CD4-positive, alpha-beta T cell treated with Interleukin-15 for 1 hour (primary cell): ENCODE measurements at places on chromosomes 11 and 22.

DNA sequence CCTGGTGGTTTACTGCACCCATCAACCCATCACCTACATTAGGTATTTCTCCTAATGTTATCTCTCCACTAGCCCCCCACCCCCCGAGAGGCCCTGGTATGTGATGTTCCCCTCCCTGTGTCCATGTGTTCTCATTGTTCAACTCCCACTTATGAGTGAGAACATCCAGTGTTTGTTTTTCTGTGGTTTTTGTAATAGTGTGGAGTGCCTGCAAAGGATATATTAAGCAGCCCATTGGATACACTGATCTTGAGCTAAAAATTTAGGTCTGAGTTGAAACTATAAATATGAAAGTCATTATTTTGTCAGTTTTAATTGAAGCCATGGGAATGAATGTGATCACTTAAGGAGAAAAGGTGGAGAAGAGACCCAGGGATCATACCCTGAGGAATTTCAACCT is 23.0 kb downstream of the MRPL48 start:
- DNase-seq, result no peak

DNA sequence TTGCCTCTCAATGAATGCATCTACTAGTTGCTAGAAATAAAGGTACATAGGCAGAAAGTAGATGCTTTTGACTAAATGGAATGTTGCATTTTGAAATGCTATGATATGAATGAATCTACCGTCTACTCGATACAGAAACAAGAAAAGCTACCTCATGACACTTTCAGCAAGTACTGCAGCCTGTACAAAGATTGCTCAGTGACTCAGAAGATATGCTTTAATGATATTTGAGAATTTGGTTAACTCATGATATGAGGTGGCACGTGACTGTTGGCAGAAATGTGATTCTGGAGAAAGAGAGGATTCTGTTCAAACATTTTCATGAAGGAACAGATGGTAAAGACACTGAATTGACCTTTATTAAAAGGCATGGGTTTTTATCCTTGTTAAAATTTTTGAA is 76.0 kb downstream of the HSD17B12 start:
- no peak for DNase-seq

DNA sequence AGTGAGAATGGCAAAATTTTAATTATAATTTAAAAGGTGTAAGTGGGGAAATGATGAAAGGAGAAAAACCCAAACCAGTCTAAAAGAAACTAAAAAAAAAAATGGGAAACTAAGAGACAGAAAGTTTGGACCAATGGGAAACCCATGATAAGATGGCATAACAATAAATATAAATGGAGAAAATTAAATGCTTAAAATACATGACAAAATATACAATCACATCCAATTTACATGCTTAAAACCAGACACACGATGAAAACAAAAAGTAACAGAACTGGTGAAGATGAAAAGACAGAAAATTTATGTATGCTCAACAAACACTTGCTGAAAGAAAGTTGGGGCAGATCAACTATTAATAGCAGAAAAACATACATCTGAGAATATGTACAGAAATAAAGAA is 1471.1 kb downstream of the TBC1D22A start:
- DNase-seq, result no peak

DNA sequence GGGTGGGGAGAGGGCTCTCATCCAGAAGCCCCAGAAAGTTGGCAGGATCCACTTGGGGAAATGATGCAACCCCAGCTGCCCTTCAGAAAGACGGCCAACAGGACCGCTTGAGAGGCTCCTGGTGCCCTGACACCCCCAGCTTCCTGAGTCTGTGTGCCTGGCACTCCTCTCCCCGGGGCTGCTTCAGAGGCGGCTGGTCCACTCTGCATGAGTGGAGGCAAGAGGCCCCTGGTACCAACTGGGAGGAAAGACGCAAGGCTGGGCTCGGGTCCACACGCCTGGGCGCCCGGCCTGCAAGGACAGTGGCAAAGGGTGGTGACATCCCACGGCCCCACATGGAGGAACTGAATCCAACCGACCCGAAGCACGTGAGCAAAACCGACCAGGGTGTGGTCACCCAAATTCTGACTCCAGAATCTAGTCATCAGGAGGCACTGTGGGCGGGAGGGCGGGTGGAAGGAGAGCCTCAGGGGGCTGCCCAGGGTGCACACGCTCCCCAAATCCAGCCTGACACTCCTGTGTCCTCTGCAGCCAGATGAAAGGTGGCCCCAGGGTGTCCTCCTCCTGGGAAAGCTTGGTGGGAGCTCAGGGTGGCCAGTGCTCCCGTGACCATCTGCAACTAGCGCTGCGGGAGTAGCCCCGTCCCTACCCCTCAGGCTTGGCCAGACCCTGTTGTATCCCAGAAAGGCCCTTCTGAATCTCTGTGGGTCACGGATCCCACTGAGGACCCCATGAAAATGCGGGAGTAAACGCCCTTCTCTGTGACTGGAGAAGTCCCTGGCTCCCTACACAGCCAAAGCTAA is 3.7 kb downstream of the RNH1 start:
- peak; percentile 72 for DNase-seq

GRCh38 chr22:47996446-47996857 is 1234.0 kb downstream of the TBC1D22A start:
- DNase-seq, result peak; percentile 37

DNA sequence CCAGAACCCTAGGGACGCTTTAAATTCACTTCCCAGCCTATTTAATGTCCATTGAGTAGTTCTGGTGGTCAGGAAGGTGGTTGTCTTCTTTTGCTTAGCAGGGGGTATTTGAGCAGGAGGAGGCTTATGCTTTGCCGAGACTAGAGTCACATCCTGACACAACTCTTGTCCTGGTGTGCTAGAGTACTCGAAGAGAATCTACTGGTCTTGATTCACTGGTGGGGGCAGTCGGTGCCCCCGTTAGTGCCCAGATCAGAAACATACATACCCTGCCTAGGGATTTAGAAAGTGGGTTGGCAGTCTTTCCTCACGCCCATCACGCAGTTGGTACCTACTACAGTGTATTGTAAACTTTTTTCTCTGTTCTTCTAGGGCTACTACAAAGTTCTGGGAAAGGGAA is 2.7 kb downstream of the RPL27A start:
- DNase-seq, result no peak

GRCh38 chr11:131145791-131146190 is 224.6 kb upstream of the NTM start:
- DNase-seq, result no peak

GRCh38 chr11:116994195-116994594 is 104.0 kb downstream of the SIK3 start:
- DNase-seq, result no peak

- no peak for DNase-seq
Observed at GRCh38 chr11:31240340-31240904, 129.1 kb downstream of the DCDC1 start.

- peak; percentile 39 for DNase-seq
Observed at GRCh38 chr11:696955-697491, 1.4 kb downstream of the TMEM80 start.

- DNase-seq, result no peak
Observed at GRCh38 chr11:16013242-16013641, 343.1 kb downstream of the SOX6 start.

DNA sequence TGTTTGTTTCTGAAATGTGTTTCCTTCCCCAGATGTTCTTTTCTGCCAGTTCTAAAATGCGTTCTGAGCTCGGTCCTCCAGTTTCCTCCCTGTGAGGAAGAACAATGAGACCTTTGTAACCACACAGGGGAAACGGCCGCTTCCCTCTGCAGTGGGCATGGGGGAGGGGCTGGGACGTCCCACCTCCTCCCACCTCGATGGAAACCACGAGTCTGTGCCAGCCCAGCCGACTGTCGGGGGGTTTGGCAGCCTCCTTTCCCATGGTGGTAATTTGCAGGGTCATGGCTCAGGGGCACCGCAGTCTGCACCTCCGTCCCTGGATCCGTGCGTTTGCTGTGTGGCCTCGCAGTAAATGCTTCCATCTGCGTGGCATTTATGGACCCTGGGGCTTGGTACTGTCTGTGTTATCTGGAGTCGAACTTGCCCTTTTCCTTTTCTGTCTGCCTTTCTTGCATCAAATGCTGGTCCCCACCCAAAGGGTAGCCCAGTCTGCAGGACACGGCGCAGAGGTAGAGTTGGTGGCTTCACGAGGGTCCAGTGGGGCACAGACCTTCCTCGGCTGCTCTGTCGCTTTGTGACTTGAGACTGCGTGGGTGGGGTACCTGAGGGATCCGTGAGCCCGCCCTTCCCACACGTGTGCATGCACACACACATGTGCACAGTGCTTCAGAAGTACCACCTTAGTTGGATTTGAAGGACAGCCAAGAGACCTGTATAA is 16.1 kb downstream of the LRP5 start:
- no peak for DNase-seq

- no peak for DNase-seq
Observed at GRCh38 chr11:65557280-65558001, 718 bp downstream of the LTBP3 start.

- DNase-seq, result peak; percentile 88
Observed at GRCh38 chr22:42369250-42370041, 62.8 kb downstream of the NFAM1 start.

GRCh38 chr22:22425783-22426624 is 82.5 kb downstream of the ZNF280B start:
- DNase-seq, result no peak

DNA sequence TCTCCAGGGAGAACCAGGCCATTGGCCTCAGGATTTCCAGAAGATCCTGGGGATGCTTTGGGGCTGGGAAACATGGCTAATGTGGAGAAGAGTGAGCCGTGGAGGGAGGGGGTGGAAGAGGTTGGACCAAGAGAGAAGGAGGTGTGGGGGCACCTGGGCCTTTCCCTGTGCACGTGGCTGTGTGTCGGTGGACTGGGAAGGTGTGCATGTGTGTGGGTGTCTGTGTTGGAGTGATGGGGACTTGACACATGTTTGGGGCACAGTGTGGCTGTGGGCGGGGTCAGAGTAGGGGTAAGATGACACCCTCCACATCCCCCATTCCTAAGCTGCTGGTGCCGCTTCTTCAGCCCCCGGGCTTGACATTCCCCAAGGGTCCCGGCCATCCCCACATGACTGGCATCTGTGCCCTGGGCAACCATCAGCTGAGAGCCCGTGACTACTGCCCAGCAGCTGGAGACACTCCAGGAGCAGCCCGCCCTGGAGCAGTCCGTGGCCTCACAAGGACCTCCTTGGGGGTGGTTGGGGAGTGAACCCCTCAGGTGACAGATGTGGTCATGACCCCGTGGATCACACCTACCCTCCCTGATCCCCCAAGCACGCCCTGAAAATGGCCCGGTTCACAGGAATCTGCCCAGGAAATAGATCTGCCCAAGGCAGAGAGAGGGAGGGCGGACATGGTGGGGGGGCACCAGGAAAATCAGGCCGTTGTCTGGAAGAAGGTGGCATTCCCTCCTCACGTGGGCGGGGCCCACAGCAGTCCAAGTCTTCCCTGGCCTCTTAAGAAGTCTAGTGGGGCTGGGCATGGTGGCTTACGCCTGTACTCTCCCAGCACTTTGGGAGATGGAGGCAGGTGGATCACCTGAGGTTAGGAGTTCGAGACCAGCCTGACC is 34.8 kb upstream of the SOX10 start:
- DNase-seq, result no peak

DNA sequence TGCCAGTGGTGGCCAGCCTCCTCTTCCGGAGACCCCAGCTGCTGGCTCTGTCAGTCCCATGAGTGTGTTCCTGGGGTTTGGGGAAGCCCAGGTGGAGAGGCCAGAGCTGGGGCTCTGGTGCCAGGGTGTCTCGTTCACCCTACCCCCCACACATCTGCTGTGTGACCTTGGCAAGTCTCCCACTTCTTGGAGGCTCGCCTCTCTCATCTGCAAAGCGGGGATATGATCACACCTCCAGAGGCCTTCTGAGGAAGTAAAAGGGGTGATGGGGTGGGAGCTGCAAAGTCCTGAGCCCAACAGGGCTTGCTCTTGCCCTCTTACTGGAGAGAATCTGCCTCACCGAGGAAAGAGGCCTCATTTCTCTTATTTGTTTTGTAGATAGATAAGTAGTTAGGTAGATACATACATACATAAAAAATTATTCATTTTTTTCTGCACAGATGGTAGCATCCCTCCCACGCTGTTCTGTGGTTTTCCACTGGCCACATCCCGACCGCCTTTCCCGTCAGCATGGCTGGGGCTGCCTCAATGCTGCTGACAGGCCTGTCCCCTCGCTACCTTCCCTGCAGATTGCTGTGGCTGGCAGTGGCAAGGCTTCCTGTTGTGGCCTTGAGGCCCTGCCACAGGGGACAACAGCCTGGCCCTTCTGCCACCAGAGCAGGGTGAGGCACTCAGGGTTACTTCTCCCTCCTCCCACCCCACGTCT is 23.9 kb downstream of the MYO7A start:
- peak; percentile 39 for DNase-seq

DNA sequence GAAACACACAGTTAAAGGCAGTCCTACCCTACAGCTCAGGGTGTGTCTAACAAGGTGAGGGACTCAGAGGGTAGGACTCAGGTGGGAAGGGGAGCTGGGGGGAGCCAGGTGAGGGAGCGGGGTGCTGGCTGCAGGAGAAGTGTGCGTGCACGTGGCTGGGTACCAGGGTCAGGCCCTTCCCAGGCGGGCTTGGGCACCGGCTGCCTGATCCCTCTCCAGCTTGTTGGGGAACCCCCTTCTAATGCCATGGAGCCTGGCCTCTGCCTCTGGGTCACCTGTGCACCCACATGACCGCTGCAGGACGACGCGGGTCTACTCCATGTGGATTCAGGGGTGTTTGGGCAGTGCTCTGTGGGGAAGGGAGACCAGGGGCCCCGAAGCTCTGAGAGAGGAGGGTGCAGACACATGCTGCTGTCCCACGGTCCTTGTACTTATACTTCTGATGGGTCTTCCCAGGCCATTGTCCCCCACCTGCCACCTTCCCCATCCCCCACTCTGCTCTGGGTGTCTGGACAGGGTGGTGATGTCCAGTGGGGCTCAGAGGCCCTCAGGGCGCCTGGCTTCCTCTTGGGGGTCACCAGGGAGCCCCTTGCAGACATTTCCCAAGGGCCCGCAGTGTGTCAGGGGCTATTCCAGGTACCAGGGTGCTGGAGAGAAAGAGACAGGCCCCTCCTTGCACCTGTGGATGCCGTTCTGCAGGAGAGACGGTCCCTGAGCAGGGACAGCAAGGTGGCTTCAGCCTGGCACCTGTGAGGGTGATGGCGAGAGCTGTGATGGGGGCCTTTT is 10.4 kb upstream of the MRGPRD start:
- peak; percentile 11 for DNase-seq
